Stimulated activated CD8-positive, alpha-beta memory T cell treated with anti-CD3 and anti-CD28 coated beads, Interleukin-4, amount 100 ng/mL, for 4 hours (primary cell): ENCODE measurements at places on chromosomes 2 and 18.
A peak's percentile ranks its signal among the peaks of the same experiment; 100 is the strongest.

DNA sequence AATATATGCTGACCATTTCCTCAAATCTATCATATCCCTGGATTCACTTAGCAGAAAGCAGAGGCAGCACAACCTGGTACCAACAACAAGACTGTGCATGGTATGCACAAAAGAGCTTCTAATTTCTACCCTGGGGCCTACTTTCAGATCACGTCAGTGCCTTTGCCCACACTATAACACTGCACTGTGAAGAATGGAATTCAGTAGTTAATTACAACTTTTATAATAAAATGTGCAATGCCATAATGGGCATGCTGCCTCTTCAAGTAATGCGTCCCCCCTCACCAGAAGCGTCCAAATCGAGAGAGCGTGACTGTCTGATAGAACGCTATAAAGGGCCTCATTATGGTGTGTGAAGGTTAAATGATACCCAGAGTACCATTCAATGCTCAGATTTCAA lies 328.1 kb upstream of the PKDCC start:
- no peak for DNase-seq

- DNase-seq = no peak
Observed at GRCh38 chr18:74519320-74520095, 14.8 kb upstream of the CNDP1 start.

- peak; percentile 81 for DNase-seq
Observed at GRCh38 chr2:73293534-73294171, at the start of gene EGR4. TSS of gene EGR4 (minus strand) at chr2:73293548. CDS start at chr2:73293317, 231 bp downstream.

DNA sequence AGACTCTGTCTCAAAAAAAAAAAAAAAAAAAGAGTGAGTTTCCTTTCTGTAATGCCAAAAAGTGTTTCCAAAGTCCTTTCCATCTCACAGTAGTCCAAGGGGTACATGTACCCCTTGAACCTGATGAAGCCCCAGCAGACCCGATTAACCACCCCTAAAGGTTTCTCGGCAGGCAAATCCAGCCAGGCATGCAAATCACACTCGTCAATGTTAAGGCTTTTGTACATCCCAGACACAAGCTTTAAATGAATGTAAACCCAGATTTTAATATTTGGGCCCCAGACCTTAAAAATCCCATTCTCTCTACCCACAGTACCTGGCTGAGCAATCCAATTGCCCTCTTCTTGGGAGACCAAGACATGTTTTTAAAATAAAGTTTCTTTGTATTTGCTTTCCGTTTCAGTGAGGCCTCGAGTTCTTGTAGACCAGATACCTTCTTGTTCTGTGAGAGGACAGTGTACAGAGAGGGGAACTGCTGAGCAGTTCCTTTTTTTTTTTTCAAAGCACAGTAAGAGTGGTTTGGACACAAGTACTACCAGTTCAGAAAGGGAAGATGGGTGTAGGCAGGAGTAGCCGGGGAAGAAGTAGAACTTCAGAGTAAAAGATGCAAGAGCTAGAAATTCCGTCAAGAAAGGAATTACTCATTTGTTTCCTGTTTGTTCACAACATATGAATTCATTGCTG lies at the start of gene NLRC4:
TSS of gene NLRC4 (minus strand) at position 465 of the 684 bp plus-strand sequence. CDS start 8,111 bp downstream, outside the sequence.
- no peak for DNase-seq

- DNase-seq = no peak
Observed at GRCh38 chr2:66683064-66683463, 248.1 kb downstream of the MEIS1 start.

GRCh38 chr2:144267239-144267638 lies 252.7 kb downstream of the ZEB2 start:
- no peak for DNase-seq

- no peak for DNase-seq
Observed at GRCh38 chr2:74021407-74021755, 36.7 kb downstream of the TET3 start.

GRCh38 chr18:2515908-2516625 lies 55.2 kb downstream of the METTL4 start:
- DNase-seq = no peak
